SHP77 treated with DMSO at 0.1 percent for 48 hours (cell line): ENCODE measurements at places on chromosomes 11 and 22.

GRCh38 chr11:62399172-62399877, 19.5 kb upstream of the SCGB1A1 start:
- DNase-seq: no peak

DNA sequence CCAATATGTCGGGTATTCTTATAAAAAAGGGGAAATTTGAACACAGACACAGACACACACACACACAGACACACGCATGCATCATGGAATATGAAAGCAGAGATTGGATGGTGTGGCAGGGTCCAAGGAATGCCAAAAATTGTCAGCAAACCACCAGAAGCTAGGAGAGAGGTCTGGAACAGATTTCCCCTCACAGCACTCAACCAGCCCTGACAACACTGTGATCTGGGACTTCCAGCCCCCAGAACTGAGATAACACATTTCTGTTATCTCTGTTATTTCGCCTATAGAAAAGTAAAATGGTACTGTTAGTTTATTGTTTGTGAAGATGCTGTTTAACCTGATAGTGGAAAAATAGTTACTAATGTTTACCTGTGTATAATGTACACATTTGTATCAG, 145.4 kb upstream of the ZBED5 start:
- no peak for DNase-seq

- DNase-seq: no peak
Measured at GRCh38 chr22:40107851-40108378, 69.8 kb upstream of the TNRC6B start.

- no peak for DNase-seq
Measured at GRCh38 chr11:12806113-12806512, 131.9 kb downstream of the TEAD1 start.

DNA sequence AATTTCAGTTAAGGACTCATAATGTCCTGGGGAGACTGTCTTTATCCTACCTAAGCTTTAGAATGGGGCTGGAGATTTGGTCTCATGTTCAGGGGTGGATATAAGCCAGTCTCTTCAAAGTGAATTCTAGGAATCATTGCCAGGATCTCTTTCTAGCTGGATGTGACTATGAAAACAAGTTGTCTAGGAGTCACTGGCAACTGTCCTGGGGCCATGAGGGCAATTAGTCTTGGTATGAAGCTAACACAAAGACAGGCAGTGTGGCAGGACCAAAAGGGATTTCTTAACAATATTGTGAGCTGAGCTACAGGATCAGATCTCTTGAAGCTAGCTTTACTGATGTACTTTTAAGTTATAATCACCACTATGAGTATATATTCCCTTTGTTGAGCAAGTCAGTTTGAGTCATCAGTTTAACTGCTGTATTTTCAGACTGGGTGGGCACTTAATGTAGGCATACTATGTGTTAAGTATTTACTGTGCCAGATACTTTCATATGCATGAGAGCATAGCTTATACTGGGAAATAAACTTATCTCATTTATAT, 390.0 kb upstream of the CCDC90B start:
- no peak for DNase-seq

GRCh38 chr11:86632499-86633269, 39.7 kb downstream of the ME3 start:
- no peak for DNase-seq

- no peak for DNase-seq
Measured at GRCh38 chr11:102476812-102477211, 24.2 kb upstream of the TMEM123 start.
